Neural crest cell (in vitro differentiated cells): ENCODE measurements at places on chromosomes 1 and 21.

DNA sequence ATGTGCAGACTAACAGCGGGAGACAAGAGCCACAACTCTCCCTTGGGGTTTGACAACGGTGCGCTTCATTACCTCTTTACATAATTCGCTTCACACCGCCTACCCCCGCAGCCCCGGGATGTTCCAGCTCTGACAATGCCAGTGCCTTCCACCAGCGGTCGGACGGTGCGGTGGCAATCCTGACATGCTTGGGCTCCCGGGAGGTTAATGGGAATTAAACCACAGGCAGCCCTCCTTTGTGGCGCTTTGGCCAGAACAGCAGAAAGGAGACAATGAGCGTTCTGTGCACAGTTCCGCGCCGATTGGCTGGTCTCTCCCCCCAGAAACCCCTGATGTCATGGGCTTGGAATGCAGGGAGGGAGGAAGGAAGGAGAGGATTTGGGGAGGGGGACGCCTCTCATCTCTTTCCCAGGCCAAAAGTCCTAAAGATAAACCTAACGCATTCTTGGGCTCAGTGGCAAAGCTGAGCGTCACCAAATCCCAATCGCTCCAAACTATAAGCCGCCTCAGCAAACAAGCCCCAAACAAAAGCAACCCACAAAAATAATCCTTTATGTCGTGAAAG is 1.3 kb downstream of the CNN3 start:
- DNase-seq: peak; percentile 81

GRCh38 chr1:33517596-33518250 is 45.3 kb downstream of the ZSCAN20 start:
- no peak for DNase-seq

DNA sequence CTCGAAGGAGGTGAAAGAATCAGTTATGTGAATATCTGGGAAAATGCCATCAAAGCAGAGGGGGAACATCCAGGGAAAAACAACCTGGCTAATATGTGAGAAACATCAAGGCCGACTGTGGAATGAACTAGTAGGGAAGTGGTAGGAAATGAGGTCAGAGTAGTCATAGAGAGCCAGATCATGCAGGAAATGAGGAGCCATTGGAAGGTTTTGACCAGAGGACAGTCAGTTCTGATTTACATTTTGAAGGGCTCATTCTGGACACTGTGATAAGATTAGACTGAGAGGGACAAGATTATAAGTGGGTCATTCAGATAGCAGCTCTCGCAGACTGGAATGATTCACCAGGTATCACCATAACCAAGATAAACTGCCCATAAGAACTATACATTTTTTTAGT is 63.7 kb downstream of the SYT14 start:
- DNase-seq: no peak

- DNase-seq: no peak
Observed at GRCh38 chr1:204075890-204076846, 3.3 kb downstream of the SOX13 start.

DNA sequence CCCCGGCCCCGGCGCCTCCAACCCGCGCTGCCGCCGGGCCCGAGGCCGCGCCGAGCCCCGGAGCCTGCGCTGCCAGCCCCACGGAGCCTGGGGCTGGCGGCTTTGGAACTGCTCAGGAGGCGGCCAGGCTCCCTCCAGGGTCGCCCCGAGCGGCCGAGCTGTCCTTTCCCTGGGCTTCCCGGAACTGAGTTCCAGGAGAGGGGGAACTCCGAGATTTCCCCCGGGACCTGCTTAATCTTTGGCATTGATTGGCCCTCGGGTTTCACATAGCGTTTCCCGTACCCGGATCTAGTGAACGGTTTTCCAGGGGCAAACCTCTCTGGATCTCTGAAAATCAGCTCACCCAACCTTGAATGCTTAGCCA is 504 bp downstream of the H6PD start:
- DNase-seq: peak; percentile 42

- DNase-seq: no peak
Observed at GRCh38 chr1:156540955-156541354, 31.4 kb downstream of the IQGAP3 start.

- DNase-seq: peak; percentile 66
Observed at GRCh38 chr1:7669559-7670311, 101.4 kb upstream of the VAMP3 start.

GRCh38 chr1:231052777-231053176 is 12.7 kb upstream of the FAM89A start:
- DNase-seq: no peak

DNA sequence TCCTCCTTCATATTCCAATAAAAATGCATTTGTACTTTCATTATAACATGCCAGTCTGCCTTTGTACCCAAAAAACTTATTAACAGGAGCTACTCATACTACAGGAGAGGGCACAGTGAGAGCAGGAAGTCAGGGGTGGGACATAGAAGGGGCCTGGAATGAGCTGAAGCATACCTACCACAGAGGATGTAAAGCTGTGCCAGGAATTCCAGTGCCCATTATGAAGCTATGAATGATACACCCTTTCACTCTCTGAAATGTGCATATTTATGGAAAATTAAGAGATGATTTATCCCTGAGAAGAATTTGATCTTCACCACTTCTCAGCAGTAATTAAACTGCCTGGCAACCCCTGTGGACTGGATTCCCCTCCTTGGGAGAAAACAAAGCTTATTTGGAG is 65.8 kb downstream of the ATP5PO start:
- DNase-seq: no peak

GRCh38 chr1:76713535-76713934 is 153.7 kb upstream of the ST6GALNAC5 start:
- DNase-seq: no peak

- no peak for DNase-seq
Observed at GRCh38 chr1:209389258-209389657, 194.3 kb upstream of the CAMK1G start.

DNA sequence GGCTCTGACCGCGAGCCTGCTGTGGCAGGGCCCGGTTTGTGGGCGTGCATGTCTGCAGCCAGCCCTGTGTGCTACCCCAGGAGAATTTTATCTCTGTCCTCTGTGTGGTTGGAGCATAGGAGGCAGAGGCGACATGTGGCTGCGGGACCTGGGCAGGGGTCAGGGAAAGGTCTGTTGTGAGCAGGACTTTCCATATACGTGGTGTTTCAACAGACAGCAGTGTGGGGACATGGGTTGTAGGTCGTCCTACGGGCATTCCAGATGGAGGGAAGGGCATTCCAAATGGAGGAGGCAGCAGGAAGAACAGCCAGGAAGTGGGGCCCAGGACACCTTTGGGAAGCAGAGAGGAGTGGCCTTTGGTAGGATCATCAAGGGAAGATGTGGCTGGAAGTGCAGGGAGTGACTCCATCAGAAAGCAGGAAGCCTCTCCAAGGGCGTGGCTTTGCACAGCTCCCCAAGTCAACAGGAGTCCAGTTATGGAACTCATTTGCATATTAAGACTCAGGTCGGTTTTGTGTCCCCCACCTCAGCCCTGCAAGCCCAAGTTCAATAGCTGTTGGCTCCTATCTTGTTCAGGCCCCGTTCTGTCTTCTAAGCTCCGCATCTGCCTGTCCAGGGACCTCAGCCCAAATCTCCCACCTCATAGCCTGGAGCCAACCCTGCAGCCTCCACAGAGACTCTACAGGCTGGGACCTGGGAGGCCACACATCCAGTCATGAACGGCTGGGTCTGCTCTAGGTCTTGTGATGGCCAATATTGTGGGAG is 309.1 kb downstream of the MATN1 start:
- DNase-seq: peak; percentile 0

DNA sequence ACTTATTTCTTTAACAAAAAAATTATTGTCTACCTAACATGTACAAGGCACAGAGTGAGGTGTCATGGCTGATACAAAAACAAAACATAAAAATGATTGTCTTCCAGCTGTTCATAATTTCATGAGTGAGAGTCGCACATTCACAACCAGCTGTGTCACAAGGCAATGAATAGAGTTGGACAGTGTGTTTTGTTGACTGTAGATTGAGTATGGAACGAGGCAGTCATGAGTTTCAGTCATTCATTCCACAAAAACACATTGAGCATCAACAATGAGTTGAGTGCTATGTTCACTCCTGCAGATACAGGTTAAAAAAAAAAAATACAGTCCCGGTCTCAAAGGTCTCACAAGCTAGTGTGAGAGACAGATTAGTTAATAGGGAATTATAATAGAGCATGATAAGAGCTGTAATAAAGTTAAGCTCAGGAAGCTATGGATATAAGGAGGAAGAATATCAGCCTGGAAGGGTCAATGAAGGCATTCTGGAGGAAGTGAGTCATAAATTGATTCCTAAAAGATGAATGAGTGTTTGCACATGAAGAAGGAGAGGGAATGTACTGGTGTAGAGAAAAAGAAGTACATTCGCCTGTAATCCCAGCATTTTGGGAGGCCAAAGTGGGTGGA is 47.8 kb upstream of the ARHGAP29 start:
- DNase-seq: no peak

- peak; percentile 50 for DNase-seq
Observed at GRCh38 chr1:41282679-41283317, 40.7 kb upstream of the SCMH1 start.

GRCh38 chr1:2356911-2357845 is 34.2 kb downstream of the MORN1 start:
- no peak for DNase-seq
